Activated naive CD8-positive, alpha-beta T cell treated with anti-CD3 and anti-CD28 coated beads, Interleukin-2, amount 10 ng/mL, durations not matched to agents 7 days and 5 days (primary cell): ENCODE measurements at places on chromosomes 1 and 21.

- DNase-seq: no peak
Measured at GRCh38 chr1:43764581-43764980, 57.2 kb downstream of the ST3GAL3 start.

DNA sequence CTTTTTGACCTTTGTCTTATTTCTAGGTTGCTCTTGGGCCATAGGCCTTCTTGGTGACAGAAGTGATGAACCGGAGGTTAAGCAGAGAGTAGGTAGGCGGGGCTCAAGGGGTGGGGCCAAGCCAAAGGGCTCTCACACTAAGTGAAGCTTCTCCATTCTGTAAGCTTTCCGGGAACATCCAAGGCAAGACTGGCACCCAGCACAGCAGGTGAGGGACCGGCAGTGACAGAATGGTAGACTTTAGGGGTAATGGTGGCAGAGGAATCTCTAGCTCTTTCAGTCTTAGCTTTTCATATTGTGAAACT lies at the start of gene TNFAIP8L2:
TSS of gene TNFAIP8L2 (plus strand) at position 135 of the 305 bp plus-strand sequence. CDS start 2,049 bp downstream, outside the sequence.
- DNase-seq: peak; percentile 77

GRCh38 chr1:232262991-232263390 lies 366.9 kb downstream of the SIPA1L2 start:
- DNase-seq: no peak

DNA sequence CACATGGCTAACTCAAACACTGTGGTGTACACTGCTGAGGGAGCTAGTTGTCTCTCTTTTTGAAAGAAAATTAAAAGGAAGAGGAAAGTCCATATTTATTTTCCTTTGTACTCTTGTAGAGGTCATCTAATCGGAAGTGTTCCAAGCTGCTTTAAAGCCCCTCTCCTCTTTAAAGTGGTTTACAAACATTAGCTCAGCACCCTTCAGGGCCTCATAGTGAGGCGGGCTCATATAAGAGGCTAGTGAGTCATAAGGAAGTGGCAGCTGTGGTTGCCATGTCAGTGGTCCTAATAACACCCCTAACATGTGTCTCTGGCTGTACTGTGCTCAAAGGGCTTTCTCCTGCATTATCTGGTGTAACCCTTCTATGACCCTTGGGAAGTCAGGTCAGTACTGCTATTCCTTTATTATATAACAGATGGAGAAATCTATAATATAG lies 104.4 kb upstream of the SERBP1 start:
- no peak for DNase-seq

GRCh38 chr1:24864370-24864777 lies 65.7 kb downstream of the RUNX3 start:
- DNase-seq: no peak

DNA sequence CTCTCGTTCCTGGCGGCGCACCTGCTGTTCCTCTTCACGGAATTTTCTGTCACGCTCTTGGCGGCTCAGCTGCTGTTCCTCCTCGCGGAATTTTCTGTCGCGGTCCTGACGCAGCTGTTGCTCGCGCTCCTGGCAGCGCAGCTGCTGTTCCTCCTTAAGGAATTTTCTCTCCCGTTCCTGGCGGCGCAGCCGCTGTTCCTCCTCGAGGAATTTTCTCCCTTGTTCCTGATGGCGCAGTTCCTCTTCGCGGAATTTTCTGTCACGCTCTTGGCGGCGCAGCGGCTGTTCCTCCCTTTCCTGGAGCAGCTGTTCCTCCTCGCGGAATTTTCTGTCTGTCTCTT lies 6.4 kb downstream of the TCHH start:
- DNase-seq: no peak

- no peak for DNase-seq
Measured at GRCh38 chr1:115697619-115698018, 55.8 kb downstream of the VANGL1 start.

- peak; percentile 83 for DNase-seq
Measured at GRCh38 chr1:119611701-119612113, 36.4 kb downstream of the ZNF697 start.

DNA sequence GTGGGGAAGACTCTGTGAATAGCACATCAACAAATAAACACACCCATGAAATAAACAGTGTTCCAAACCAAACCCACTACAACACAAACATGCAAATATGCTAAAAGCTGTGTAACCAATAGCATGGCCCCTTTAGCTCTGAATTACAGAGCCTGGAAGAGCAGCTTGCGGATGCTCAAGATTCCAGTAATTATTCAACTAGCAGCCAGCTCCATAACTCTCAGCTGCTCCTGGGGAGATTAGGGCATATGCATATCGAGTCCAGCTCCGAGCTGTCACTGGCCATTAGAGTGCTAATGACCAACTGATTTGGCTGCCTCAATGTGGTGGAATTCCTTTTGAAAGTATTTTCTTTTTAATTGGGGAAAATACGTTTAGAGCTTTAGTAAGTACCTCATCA lies 207.1 kb downstream of the HHAT start:
- DNase-seq: no peak

GRCh38 chr21:33801424-33802405 lies 113.9 kb downstream of the ATP5PO start:
- DNase-seq: no peak

DNA sequence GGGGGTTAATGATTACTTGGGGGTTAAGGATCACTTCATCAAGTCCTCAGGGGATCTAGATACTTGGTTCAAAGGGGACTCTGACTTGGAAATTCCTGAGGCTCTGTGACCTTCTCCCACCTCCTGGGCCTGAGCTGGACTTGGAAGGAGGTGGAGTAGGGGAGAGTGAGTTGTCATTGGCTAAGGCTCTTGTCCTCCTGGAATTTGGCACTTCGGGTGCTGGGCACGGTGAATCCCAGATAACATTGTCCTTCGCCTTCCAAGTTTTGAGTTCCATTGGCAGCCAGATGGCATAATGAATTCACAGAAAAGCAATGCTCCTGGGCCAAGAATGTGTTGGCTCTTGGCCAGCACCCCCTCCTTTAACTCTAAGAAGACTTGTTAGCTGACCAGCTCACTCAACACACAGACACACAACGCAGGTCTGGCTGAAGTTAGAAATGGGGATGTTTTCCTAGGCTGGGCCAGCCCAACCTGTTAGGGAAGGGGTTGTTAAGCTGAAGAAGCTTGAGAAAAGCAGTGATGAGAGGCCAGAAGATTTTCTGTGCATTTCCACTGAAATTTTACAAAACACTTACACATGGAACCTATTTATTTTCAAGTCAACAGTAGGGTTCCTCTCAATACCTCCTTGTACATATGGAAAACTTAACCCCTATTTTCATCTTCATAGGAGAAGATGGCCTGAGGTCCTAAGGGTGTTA lies 29.7 kb downstream of the SLC26A9 start:
- DNase-seq: no peak

DNA sequence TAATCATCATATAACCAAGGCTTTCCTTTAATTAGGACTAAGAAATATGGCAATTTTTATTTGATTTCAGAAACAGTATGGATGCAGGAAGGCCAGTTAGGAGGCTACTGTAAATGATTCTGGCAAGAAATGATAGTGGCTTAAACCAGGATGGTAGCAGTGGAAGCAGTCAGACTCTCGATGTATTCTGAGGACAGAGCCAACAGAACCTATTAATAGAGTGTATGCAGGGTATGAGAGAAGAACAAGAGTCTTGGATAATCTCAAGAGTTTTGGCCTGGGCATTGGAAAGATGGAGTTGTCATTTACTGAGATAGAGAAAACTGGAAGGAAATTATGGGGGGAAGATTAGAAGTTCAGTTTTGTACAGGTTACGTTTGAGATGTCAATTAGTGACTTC lies 73.3 kb upstream of the GNG4 start:
- DNase-seq: no peak

DNA sequence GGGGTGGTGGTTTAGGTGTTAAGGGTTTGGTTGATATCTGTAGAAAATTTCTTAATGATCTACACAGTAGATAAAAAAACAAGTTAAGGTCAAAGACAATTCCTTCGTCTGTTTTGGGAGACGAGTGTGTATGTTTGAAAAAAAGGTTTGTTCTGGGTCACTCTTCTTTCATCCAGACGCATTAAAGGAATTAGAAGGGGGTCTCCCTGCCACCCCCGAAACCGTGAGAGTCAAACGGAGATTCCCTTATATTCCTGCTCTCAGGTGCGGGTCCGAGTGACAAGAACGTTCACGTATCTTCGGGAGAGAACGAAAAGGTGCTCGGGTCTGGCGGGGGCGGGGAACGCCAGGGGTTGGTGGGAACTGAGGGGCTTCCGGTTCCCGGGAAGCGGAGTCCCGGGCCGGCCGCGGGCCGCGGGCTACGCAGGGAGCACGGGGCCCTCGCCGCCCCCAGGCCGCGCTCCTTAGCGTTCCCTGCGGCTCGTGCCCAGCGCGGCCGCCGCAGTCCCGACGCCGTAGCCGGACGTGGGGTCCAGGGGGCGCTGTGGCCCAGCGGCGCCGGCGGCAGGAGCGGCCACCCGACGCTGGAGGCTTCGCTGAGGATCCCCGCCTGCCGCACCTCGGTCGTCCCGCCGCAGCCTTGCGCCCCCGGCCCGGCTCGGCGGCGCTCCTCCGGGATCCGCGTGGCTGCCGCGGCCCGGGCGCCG lies at the start of gene ZFYVE9:
TSS of gene ZFYVE9 (plus strand) at position 577 of the 707 bp plus-strand sequence. CDS start 91,118 bp downstream, outside the sequence.
- DNase-seq: peak; percentile 86

DNA sequence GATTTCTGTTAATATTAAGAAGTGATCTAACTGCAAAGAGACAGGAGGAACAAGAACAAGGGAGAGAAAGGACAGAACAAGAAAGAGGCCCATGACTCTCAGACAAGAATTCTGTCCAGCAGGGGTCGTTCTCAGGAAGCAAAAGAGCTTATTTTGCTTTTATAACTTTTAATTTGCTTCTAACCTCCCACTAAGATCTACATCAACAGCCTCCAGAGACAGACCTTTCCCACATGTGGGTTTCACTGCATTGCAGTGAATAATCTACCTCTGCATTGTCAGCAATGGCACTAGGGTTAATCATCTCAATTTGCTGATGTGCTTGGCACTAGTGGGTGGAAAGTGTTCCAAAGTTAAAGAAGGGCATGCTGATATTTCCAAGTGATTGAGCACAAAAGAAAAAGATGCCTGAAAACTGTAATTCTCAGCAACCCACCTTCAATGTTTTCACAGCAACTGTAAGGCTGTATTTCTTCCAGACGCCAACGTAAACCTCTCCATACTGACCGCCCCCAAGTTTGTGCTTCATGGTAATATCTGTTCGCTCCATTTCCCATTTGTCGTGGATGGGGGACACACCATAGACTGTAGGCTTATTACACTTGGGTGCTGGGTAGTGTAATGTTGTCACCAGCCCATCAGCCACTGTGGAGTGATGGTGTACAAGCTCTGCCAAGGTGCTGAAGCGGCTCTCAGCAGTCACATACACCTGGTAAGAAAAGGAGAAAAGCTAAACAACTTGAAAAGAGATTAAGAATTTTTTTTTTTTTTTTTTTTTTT lies 39.5 kb downstream of the TOR3A start:
- no peak for DNase-seq

GRCh38 chr1:118982266-118982665 lies 5.9 kb downstream of the TBX15 start:
- DNase-seq: no peak

DNA sequence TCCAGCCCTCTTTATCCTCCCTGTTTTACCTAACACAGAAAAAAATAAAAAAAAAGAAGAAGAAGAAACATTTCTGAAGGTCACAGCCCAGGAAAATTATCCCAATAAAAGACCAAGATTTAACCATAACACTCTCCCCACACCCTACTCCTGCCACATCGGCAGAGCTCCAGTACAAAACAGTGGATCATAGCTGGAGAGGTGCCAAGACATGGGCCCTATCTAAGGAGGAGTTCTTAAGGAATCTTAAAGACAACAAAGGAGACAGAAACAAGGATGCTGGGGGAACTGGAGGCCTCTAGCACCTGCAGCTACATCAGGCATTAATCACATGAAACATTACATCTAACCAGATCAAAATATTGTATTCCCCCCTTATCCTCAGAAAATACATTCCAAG lies 432.8 kb downstream of the MATN1 start:
- no peak for DNase-seq

- no peak for DNase-seq
Measured at GRCh38 chr1:12287869-12288268, 58.0 kb downstream of the VPS13D start.

DNA sequence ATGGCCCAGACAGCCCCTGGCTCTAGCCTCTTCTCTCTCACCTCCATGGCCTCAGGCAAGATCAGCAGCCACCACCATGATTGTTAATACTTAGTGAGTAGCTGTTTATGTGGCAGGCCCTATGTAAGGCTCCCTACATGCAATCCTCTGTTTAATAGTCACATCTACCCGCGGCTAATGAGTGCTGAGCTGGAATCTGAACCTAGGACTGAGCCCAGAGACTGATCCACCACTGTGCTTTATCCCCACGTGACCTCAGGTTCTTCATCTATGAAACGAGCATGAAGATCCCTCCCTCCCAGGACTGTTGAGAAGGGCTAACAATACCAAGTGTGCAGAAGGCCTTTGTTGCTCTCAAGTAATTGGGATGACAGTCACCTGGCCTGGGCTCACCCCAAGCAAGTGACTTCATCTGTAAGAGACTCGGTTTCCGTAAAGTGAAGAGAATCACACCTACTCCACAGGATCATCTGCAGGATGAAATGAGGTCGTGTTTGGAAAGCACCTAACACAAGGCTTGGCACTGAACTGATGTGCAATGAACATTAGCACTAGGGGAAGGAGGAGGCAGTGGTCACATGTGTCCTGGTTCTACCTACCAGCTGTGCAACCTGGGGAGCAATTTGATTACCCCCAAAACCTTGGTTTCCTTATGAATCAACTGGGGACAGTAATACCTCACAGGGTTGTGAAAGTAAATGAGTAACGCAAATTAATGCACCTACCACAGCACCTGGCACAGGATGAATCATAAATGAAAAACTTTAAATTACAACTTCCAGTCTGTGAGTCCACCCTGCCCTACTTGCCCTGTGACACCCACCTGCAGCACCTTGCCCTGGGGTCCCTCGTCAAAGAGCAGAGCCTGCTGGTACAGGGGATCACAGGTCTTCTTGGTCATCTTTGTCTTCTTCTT lies 37.2 kb downstream of the RIMS3 start:
- no peak for DNase-seq

- no peak for DNase-seq
Measured at GRCh38 chr1:110056776-110057175, 13.7 kb downstream of the ALX3 start.

DNA sequence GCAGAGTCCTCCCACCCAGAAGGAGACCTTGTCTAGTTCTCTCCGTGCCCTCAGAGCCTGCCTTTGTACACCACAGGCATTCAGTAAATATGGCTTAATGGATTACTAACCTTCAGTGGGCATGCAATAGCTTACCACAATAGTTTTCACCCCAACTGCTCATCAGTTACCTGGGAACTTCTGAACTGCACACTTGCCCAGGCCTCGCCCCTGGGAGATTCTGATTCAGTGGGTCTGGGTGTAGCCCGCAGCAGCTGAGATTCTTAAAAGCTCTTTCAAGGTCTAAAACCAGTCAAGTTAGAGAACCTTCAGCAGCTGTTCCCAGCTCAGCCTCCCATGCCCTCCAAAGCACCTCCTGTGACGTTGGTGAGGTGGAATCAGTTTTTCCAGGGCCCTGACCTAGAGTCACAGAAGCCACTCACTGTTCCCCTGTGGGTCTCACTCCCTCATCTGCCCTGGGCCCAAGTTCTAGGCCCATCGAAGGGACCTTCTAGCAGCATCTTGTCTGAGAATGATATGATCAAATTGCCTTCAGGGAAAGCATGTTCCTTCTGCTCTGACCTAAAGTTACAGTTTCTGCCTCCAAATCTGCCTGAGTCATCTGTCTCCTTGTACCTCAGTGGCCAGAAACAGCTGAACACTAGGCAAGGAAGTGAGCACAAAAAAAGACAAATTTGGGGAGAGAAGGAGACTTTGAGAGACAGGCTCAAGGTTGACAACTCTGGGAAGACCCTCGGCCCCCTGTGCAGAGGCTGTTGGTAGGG lies 10.8 kb downstream of the ASAP3 start:
- DNase-seq: no peak
